ENCODE measurements at places on chromosomes 6 and 20. TPM values are rescaled to one million over a fixed set of nuclear protein-coding genes. Genes with fewer than 3 reads are reported as not detected.

KPNA5 gene
- total RNA-seq: 49.8 TPM

SNAP25 gene
- total RNA-seq: 162 TPM

SPTLC3 gene
- total RNA-seq: 14.1 TPM

RPS6KA2 gene
- total RNA-seq: 37.1 TPM

CDH22 gene
- 0.93 TPM for total RNA-seq

TNFRSF6B gene
- 5.4 TPM for total RNA-seq

NKX2-4 gene
- total RNA-seq: not detected

UBE2C gene
- total RNA-seq: 15.3 TPM

OPN5 gene
- 0.33 TPM for total RNA-seq
